ENCODE measurements at places on chromosomes 6 and 20.

DNA sequence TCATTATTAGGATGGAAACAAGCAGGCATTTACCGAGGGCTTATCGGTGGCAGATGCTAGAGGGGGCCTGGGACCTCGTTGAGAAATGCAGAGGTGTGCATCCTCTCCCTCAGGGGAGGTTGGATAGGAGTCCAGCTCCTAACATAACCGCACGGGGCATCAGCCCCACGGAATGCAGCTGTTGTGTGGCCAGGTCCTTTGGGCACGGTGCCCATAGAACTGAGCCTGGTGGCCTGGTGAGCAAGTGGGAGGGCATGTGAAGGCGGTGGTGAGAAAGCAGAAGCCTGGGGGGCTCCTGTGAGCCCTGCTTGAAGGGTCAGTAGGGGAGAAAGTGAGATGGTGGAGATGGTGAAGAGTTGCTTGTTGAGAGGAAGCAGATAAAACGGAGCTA, 143.7 kb downstream of the CDH26 start:
- no peak for DNase-seq

- peak; percentile 88 for DNase-seq
These were observed 85.8 kb downstream of the CD164 start for GRCh38 chr6:109296452-109296851.

DNA sequence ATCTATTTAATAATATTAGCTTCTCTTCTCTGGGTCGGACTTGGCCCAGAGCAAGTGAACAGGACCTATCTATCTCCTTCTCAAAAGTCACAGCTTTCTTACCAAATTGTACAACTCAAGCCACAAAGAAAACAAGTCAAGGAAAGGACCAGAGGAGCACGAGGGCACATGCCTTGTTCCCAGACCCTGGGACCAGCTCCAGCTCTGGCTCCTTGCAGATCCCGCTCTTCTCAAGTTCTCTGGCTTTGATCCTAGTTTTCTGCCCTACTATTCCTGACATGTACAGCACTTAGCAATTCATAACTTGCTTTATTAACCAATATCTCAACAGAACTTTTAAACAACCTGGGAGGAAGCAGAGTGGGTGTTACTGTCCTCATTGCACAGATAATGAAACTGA, 185.9 kb downstream of the ESR1 start:
- DNase-seq = no peak

GRCh38 chr20:29740951-29741593, 1516.4 kb upstream of the DEFB115 start:
- no peak for DNase-seq

GRCh38 chr6:33746036-33746600, 587 bp downstream of the IP6K3 start:
- DNase-seq = no peak

DNA sequence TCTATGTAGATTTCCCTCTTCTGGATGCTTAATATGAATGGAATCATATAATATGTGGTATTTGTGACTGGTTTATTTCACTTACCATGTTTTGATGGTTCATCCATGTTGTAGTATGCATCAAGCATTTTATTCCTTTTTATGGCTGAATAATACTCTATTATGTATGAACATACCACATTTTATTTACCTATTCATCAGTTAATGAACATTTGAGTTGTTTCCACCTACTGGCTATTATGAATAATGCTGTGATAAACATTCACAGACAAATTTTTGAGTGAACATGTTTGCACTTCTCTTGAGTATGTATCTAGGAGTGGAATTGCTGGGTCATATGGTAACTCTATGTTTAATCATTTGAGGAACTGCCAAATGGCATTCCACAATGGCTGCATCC, 14.9 kb upstream of the ZNF451 start:
- no peak for DNase-seq

DNA sequence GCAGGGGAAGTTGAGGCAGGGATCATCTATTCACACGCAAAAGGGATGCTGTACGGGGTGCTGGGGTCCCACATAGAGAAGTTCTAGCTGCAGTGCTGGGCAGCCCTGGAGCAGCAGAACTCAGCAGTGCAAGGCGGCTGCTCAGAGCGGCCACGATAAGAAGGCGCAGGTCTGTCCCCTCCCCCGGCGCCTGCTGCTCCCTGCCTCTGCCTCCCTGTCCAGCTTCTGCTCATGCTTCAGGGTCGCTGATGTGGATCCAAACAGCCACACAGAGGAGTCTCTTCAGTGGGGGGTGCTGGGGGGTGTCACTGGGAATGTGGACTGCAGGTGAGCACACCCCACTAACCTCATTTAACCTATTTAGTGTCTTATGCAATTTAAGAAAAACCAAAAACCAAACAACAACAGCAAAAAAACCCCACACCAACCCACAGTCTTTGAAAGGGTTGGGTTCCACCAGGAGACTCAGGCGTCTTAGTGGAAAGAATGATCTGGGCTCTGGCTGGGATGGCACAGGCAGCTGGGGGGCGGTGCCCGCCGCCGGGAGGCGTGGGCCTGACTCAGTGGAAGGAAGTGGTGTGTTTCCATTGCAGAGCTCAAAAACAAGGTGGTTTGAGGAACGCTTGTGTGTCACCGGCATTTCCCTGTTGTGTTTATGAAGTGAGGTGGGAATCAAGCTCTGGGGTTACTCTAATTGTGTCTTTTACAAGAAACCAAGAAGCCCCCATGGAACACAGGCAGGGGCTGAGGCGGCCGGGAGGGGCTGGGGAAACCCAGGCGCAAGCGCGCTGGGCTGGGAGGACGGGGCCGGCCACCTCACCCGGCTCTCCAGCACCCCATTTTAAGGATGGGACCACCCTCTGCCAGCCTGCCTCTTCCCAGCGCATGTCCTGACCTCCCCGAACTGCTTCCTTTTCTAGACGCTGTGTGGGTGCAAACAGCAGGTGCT, 55.1 kb downstream of the IRF4 start:
- DNase-seq = no peak

DNA sequence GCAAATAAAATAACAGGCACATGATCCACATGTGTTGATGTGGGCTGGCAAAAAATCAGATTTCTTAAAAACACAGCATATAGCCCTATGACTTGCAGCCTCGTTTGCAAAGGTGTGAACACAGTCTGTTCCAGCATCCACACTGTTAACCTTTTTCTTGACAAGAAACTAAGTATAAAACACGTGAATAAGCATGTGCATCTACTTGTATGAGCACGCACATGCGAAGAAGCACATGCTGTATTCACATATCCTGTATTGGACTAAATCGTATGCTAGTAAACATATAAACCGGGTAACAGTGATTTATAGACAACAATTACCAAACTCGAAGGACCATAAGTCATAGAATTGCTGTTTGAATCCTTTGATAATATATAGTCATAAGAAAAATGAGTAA, 218.7 kb downstream of the HDGFL1 start:
- no peak for DNase-seq

DNA sequence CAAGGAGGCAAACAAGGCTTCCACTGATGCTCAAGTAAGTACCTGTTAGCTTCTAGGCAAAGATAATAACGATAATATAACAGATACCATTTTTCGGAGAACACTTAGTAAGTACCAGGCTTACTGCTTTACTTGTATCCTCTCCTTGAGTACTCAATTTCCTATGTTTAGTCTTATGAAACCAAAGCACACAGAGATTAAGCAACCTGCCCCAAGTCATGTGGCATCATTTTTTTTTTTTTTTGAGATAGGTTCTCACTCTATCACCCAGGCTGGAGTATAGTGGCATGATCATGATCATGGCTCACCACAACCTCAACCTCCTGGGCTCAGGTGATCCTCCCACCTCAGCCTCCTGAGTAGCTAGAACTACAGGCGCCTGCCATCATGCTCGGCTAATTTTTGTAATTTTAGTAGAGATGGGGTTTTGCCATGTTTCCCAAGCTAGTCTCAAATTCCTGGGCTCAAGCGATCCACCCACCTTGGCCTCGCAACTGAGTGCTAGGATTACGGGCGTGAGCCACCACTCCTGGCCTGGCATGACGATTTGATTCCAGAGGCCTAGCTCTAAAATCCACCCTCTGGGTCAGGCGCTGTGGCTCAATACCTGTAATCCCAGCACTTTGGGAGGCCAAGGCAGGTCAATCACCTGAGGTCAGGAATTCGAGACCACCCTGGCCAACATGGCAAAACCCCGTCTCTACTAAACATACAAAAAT, 14.0 kb downstream of the SPAG4 start:
- no peak for DNase-seq

Data from NCI-H526 (cell line).